ENCODE measurements at places on chromosomes 6 and 20.

DNA sequence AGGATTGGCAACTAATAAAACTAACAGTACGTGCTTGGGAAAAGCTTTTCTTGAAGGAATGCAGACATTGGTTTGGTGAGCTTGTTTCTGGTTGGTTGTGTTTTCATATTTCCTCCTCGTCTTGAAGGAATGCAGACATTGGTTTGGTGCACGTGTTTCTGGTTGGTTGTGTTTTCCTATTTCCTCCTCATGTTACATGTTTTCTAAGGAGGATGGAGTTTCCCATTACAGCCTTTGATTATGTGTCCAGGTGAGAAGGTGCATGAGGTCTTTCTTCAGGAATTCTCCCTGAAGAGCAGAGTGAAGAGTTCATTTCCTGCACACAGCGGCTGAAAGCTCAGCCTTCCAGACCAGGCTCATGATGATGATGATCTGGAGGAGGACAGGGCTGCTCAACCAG lies 190.6 kb downstream of the SMOC2 start:
- no peak for DNase-seq

DNA sequence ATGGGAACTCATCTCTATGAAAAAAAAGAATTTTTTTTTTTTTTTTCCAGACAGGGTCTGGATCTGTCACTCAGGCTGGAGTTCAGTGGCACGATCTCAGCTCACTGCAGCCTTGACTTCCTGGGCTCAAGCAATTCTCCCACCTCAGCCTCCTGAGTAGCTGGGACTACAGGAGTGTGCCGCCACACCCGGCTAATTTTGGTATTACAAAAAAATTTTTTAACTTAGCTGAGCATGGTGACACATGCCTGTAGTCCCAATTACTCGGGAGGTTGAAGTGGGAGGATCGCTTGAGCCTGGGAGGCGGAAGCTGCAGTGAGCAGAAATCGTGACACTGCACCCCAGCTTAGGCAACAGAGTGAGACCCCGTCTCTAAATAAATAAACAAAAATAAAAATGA lies 7.5 kb downstream of the DEF6 start:
- DNase-seq, result no peak

DNA sequence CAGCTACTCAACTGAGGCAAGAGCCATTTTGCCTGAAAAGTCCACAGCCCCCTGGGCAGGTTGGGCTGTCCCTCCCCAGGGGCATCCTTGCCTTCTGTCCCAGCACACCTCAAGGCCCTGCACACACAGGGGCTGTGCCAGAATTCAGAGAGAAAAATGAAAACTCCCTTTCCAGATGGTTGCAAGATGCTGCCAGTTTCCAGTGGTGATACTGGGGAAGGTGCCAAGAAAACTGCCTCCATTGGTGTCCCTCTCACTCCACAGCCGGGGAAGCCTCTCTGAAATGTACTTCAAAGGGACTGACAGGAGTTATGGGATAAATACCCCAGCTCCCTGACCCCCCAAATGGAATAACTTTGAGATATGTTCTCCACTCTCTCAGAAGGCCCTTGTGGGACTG lies 154.2 kb upstream of the MAFB start:
- DNase-seq, result no peak

GRCh38 chr6:150799276-150799805 lies 66.2 kb upstream of the MTHFD1L start:
- no peak for DNase-seq

GRCh38 chr20:10504994-10505730 lies 70.1 kb downstream of the SLX4IP start:
- no peak for DNase-seq

DNA sequence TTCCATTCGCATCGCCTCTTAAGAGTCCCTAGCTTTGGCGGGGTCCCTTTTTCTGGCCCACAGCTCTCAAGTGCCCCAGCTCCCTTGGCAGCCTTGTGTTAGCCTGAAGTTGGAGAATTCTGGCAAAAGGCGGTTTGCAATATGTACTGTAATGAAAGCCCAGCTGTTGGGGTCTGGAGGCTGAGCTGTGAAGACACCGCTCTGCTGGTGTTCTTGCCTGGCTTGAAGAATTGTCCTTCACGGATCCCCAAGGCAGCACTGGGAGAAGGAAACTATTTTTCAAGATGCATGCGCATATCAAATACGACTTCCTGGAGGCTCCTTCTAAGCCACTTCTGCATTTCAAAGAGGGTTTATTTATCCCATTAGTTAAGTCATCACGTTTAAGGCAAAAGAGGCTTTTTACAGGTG lies 21.4 kb upstream of the CITED2 start:
- peak; percentile 9 for DNase-seq

GRCh38 chr6:129766959-129767728 lies 57.2 kb upstream of the ARHGAP18 start:
- peak; percentile 90 for DNase-seq

- DNase-seq, result peak; percentile 93
These were observed 4.9 kb downstream of the VSTM2L start for GRCh38 chr20:37907677-37908401.

DNA sequence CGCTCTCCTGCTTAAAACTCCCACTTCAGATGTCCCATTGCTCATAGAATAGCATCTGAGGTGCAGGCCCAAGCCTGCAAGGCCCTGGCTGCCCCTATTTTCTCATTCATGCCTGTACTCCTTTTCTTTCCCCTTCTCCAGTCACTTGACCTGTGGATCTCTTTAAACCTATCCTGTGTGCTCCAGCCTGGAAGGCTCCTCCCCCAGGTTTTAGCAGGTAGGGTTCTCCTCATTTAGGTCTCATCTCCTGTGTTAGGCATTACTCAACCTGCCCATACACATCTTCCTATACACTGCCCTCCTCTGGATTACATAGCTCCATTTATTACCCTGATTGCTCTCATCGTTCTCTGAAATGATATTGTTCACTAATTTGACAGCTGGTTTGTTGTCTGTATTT lies 185.3 kb downstream of the BACH2 start:
- DNase-seq, result no peak

GRCh38 chr20:32186506-32186905 lies 21.0 kb downstream of the PLAGL2 start:
- DNase-seq, result no peak

- no peak for DNase-seq
These were observed 107.4 kb downstream of the TRIM27 start for GRCh38 chr6:28816339-28816908.

GRCh38 chr6:111361648-111362047 lies 121.4 kb downstream of the REV3L start:
- DNase-seq, result peak; percentile 20

DNA sequence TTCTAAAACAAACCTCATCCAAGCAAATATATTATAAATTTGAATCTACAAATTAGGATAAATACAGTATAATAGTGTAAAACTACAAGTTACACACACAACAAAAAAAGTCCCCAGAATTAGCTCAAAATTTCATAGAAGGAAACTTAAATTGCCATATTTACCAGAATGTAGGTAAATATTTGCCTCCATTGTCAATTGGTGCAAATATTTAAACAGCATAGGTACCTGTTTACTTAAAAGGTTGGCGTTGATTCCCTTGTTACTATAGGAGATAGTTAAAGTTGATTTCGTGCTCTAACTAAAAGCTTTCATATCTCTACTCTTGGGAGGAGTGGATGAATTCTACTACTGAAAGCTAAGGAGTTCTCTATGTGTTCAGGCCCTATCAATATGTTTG lies 111.6 kb upstream of the TENT5A start:
- DNase-seq, result no peak

GRCh38 chr6:136306466-136306865 lies 16.8 kb upstream of the BCLAF1 start:
- no peak for DNase-seq

GRCh38 chr6:38631186-38631783 lies 8.4 kb downstream of the BTBD9 start:
- DNase-seq, result no peak

DNA sequence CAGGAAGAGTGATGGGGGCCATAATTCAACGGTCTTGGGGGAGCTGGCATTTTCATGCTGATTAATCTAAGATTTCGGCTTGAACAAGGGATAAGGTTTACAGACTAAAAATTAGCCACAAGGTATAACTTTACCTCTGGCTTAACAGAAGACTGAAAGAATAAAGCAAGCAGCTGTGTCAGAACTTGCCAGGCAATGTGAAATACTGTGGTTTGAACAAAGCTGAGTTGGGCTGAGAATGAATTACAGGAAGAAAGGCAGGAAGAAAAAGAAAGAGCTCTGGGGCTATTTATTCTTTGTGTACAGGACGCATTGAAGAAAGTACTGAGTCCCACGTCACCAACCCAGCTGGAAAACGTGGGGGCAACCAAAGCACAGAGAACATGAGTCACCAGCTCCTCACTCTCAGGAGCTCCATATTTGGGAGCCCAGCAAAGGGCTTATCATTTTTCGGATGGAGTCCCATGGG lies 121.5 kb upstream of the NEDD9 start:
- no peak for DNase-seq

Data from retina (tissue), 1 donor.